NCI-H2081 treated with DMSO at 0.1 percent for 48 hours (cell line): ENCODE measurements at places on chromosomes 7 and 10.

GRCh38 chr7:93361853-93362252 lies 129.7 kb downstream of the VPS50 start:
- DNase-seq = no peak

- DNase-seq = no peak
These were observed 404.3 kb upstream of the KLF6 start for GRCh38 chr10:4189281-4189680.

- no peak for DNase-seq
These were observed 59.1 kb downstream of the CXCL12 start for GRCh38 chr10:44325596-44326307.

- no peak for DNase-seq
These were observed 777.7 kb downstream of the LRMDA start for GRCh38 chr10:76209135-76209534.

DNA sequence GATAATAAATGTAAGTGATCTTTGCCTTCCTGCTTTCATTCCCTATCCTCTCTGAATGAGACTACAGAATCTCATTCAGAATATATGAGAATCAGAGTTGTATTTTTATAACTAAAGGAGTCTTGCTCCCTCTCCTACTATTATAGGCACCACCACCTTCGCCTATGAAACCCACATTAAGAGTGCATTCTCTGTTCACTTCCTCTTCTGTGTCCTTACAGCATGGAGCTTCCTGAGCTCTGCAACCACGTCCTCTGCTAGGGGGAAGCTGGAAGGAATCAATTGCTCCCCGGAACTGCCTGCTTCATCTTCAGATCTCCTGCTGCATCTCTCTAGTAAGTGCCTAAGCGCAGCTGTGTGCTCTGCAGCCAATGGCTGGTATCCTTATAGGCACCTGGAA lies 820.7 kb downstream of the GRID1 start:
- DNase-seq = no peak

GRCh38 chr7:5063698-5064097 lies 18.0 kb downstream of the RBAK start:
- DNase-seq = no peak

DNA sequence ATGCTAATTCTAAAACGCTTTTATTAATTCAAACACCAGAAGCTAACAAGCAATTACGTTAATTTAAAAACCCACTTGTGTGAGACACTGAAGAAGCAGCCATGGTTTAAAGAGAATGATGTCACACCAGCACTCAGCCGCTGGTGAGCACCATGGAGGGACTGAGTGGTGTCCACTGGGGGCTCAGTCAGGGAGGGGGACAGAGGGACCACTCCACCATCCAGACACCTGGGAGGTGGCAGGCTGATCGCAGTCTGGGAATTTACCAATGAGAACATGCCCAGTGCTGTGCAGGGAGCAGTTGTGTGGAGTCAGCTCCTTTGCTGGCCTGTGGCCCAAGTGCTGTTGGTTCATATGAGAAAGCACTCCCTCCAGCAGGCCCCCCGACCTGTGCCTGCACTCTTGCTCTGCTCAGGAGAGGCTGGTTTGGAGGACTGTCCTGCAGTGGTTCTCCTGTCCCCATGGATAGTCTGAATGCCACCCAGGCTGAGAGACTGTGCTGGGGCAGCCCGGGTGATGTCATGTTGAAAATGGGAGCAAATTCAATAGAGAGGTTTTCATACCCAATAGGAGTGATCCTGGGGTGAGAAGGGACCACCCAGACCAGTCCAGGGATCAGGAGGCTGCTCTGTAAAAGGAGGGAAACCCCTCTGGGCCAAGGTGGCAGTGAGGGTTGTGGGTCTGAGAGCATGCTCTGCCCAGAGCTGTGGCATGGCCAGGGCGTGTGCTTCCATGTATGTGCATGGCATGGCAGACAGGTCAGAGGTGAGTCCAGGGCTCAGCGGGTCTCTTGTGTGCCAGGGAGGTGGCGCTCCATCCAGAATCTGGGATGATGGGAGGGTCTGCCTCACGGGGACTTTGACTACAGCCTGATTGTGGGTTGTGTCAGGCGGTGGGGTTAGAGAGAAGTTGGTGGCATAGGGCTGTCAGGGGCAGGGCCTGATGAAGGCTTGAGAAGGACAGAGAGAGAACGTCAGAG lies 12.7 kb downstream of the ADCY1 start:
- no peak for DNase-seq

DNA sequence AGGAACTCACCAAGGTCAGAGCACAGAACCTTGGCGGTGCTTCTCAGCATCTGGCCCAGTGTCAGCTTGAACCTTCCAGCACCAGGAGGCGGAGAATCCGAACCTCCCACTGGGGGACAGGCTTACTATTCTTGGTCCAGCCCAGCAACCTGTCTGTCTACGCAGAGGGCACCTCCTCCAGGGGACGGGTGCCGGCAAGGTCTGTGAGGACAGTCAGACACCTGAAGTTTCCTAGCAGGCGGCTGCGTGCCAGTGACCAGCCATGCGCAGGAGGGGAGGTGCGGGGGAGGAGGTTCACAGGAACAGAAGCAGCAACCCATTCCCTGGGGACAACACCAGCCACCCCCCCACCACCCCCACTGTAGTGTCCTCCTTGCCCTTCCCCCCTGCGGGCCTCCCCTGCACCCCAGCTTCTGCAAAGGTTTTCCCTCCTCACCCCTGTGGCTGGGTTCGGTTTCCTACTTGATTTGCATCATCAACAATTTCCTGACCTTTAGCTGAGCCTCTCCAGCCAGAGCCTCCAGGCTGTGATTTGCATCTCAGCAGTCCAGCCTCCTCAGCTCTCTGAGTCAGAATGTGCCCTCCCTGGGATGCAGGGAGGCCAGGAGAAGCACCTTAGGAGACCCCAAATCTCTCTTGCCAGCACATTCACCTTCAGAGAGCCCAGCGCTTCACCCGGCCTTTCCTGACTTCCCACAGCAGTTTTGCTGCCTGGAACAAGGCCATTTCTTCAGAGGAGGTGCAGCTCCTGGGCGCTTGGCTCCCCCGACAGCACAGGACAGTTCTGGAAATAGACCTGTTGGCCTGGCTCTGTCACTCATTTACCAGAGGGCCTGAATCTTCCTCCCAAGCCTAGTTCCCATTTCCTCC lies 107.5 kb upstream of the NPS start:
- DNase-seq = no peak

DNA sequence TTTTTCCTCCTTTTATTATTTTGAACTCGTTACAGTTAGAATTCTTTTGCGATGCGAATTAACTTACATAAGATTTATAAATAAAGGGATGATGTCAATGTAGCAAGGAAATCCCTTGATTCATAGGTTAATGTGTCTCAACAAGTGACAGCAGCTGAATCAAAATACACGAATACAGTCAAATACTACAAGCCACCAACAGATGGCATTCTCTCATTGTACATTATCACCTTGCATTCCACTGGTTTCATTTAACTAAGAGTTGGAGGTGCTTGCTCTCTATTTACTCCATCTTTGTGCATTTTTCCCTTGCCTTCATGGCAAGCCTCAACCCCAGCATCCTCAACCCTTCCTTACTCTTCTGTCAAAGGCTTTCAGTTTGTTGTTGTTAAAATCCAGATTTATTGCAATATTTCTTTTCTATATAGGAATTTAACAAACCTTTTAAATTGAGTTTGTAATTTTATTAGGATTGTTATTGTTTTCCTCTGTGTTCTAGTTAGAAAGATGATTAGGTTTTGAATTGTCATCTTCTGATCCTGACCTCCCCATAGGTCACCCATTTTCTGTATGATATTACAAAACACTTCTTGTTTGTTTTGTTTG lies 78.3 kb downstream of the SLC25A40 start:
- DNase-seq = peak; percentile 59

- DNase-seq = no peak
These were observed 13.5 kb downstream of the ATP5MK start for GRCh38 chr10:103382769-103383168.

- DNase-seq = no peak
These were observed 106.6 kb upstream of the KCNMA1 start for GRCh38 chr10:77744245-77744644.

GRCh38 chr7:92276460-92276864 lies 30.7 kb downstream of the ANKIB1 start:
- DNase-seq = no peak

- DNase-seq = no peak
These were observed 24.8 kb downstream of the NPTX2 start for GRCh38 chr7:98641646-98642500.

DNA sequence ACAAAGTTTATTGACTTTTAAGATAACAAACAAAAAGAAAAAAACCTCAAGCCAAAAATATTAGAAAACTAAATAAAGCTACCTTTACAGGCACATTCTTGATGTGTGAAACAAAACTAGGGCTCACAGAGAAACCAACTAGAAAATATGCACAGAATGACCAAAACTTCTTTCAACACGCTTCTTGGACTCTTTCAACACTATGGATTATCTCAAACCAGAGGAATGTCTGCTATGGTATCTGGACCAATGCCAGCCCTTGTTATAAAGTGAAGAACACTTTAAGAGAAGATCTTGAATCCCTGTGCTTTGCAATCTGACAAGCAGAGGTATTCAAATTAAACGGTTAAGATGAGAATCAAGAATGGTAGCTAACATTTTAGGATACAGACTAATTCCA lies 76.6 kb downstream of the DNAJC1 start:
- DNase-seq = no peak

DNA sequence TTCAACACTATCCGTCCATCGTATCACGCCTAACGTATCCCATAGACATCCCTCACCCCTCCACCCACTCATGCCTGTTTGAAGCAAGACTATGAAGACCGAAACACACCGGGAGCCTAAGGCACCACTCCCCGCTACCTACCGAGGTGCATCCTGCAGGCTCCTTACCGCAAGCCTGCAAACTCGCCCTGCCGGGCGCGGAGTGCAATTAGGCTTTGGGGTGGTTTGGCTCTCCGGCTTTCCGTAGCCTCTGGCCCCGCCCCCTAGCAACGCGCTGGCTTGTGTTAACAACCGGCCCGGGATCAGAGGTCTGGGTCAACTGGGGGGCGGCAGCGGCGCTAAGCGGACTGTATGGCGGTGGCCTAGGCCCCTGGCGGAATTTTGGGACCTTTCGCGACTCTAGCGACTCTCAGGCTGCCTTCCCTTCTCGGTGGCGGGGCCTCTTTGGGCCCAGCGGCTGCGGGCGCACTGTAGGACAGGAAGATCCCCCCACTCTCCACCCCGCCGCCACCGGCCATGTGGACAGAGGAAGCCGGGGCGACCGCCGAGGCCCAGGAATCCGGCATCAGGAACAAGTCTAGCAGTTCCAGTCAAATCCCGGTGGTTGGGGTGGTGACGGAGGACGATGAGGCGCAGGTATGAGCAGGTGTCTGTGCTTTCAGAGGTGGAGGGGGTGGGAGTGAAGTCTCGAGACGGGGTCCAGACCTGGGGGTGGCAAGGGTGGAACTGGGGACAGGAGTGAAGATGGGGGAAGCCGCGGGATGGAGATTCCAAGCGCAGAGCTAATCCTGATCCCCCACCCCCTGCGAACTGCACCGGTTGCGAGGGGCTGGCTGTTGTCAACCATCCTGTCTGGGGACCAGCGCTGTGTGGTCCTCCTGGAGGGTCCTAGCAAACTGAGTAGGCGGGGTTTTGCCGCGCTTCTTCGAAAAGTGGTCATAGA lies at the start of gene CFAP69:
Gene CFAP69 (plus strand): TSS at position 266 of the 943 bp plus-strand sequence. CDS start 251 bp downstream, at position 517.
- DNase-seq = peak; percentile 49

GRCh38 chr7:83956104-83956503 lies 238.5 kb downstream of the SEMA3A start:
- no peak for DNase-seq

GRCh38 chr7:66227808-66228207 lies 22.7 kb downstream of the TPST1 start:
- no peak for DNase-seq

DNA sequence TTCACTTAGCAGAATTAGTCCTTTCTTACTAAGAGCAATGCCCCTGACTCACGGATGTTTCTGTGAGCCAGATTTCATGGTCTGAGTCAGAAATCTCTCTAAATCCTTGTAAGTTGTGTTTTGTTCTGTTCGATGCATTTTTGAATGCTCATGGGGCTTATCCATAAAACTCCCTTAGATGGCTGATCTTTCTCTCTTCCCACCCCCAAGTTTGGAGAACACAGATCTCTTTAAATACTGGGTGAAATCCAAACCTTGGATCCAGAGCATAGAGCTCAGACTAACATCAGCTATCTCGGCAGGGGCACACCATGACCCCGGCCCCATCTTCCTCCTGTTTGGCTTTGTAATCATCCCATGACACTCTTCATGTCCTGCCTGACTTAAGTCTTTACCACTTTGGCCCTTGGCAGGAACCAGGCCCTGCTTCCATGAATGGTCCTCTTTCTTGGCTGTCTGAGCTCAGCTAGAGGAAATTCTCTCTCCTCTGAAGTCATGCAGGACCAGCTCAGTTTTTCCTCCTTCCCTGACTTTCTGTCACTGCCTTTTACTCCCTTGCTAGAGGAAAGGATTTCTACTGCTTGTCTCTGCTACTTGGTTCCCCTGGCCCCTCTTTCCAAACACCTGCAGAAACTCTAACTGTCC lies 120.4 kb upstream of the RAB11FIP2 start:
- DNase-seq = no peak

- DNase-seq = peak; percentile 42
These were observed 3.2 kb downstream of the PPRC1 start for GRCh38 chr10:102135956-102136526.

GRCh38 chr10:14244801-14245211 lies 85.9 kb downstream of the FRMD4A start:
- DNase-seq = no peak

GRCh38 chr7:25066253-25066652 lies 58.8 kb downstream of the CYCS start:
- DNase-seq = no peak

DNA sequence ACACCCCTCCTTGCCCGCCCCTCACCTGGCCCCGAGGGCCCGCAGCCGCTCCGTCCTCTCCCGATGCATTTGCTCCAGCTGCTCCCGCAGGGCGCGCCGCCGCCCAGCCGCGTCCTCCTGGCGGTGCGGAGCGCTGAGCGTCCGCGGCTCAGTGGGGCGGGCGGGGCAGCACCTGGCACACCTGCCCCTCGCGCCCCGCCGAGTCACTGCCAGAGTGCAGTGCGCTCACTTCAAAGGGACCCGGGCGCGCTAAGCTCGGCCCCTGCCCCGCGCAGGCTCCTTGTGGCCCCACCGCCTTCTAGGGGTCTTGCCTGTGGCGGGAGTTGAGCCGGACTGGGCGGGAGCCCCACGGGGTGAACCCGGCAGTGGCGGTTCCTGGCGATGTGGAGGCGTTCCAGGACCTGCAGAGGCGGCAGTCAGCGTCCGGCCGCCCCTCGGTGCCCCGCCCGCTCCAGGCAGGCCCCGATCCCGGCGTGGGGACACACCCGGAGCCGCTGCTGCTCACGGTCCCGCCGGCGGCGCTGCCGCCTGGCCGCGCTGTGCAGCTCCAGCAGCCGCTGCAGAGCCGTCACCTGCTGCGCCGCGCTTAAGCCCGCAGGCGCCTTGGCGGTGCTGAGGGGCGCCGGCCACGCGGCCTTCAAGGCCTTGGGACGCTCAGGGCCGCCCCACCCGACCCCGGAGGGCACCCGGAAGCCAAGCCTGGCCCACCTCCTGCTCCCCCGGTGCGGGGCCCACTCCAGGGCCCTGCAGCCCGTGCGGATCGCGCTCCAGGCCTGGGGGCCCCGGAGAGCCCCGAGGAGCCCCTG lies 6.7 kb downstream of the ATP6V1F start:
- DNase-seq = no peak
